ENCODE measurements at places on chromosomes 1 and 21.

DNA sequence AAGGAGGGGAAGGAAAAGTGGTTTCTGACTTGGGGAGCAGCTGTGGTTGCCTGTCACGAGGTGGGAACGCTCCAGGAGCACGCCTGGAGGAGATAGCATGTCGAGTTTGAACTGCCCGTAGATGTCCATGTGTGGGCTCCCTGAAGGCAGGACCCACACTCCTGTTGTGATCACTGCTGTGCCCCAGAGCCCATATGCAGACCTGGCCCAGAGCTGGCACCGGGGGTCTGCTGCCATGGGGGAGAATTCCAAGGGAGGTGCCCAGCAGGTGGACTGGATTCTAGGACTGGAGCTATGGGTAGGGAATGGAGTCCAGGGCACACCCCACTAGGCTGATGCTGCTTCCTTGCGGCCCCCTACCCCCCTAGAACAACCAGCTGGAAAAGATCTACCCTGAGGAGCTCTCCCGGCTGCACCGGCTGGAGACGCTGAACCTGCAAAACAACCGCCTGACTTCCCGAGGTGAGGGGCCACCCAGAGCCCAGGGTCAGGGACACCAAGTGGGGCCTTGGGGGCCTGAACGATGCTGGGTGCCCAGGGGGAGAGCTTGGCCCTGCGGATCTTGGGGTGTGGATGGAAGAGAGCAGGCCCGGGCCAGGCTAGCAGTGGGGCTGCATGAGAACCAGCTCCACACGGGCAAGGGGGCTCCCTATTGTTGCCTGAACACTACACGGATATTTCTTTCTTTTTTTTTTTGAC, 9.3 kb downstream of the PODN start:
- no peak for DNase-seq

DNA sequence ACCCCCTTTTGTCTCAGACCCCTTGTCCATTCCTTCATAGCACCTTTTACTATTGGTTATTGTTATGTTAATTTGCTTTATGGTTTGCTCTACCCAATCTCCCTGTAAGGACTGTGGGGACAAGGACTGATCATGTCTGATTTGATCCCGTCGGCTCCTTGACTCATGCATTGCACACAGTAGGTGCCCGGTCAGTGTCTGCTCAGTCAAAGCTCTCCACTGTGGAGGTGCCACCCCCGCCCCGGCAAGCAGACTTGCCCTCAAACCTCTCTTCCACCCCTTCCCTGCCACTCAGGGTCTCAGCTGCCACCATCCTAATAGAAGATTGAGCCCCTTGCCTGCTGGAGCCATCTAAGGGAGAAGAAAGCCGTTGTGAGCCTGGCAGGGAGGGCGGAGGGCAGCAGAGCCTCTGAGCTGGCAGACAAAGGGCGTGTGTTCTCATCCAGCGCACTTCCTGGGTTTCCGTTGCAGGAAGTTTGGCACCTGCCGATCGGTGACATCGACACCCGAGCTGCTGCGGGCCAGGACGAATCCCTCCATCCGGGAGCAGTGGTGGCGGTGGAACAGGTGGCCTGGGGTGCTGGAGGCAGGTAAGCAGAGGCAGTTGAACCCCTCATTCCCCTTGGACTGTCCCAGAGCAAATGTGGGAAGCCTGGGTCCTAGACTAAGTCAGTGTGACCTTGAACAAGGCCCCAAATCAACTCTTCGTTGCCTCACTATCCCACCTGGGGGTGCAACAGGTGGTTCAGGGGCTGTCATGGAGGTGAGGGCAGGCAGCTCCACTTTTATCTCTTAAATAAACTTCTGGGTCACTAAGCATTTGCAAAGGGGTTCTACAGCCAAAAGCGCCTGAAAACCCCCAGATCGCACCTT, 2.2 kb upstream of the FBLIM1 start:
- DNase-seq: no peak

- DNase-seq: no peak
These were observed 13.6 kb downstream of the ATP8B2 start for GRCh38 chr1:154338875-154339274.

DNA sequence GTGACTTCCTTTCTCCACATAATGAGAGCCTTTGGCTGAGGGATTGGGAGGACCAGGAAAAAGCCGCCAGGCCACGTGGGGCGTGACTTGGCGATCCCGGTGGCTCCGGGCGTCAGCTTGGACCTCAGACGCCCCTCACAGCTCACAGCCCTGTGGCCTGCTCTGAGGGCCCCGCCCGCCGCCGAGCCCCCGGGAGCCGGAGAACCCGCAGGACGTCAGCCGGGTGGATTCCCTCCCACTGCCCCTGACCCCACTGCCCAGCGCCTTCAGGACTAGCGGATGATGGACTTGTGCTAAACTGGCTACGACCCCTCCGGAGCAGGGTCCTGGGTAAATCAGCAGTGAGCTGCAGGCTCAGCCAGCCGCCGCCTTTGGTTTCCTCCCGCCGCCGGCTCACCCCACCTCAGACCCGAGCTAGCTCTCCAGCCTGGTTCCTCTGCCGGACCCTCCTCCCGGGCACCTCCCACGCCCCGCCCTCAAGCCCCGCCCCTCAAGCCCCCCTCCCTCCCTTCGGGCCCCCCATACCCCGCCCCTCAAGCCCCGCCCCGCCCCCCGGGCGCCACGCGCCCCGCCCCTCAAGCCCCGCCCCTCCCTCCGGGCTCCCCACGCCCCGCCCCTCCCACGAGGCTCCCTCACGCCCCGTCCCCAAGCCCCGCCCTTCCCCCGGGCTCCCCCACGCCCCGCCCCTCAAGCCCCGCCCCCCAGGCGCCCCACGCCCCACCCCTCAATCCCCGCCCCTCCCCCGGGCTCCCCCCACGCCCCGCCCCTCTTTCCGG, 10.0 kb upstream of the FAAP20 start:
- peak; percentile 99 for DNase-seq

GRCh38 chr1:111739925-111740765, 950 bp upstream of the INKA2 start:
- DNase-seq: peak; percentile 46

DNA sequence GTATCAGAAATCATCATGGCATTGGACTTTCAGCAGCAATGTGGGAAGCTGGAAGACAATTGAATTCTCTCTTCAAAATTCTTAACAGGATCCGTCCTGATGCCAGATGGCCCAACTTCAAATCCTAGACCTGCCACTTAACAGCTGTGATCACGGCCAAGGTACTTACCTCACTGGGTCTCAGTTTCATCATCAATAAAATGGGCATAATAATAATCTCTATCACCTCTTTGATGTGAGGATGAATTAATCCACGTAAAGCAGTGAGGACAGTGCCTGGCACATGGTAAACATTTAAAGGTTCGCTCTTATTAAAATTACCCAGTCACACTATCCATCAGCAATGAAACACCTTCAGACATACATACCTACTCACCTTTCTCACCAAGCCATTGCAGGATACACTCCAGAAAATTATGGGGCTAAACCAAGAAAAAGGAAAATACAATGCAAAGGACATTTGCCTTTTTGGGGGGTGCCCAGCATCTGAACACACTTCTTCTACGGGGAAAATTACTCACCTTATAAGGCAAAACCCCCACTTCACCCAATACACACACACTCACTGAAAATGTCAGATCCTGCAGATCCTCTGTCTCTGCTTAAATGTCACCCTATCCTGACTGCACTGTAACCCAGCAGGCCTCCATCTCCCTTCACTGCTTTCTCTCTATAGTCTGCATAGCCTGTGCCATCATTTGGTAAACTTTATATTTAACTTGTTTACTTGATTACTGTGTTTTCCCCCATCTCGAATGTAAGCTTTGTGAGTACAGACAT, 21.7 kb downstream of the GLIS1 start:
- no peak for DNase-seq

DNA sequence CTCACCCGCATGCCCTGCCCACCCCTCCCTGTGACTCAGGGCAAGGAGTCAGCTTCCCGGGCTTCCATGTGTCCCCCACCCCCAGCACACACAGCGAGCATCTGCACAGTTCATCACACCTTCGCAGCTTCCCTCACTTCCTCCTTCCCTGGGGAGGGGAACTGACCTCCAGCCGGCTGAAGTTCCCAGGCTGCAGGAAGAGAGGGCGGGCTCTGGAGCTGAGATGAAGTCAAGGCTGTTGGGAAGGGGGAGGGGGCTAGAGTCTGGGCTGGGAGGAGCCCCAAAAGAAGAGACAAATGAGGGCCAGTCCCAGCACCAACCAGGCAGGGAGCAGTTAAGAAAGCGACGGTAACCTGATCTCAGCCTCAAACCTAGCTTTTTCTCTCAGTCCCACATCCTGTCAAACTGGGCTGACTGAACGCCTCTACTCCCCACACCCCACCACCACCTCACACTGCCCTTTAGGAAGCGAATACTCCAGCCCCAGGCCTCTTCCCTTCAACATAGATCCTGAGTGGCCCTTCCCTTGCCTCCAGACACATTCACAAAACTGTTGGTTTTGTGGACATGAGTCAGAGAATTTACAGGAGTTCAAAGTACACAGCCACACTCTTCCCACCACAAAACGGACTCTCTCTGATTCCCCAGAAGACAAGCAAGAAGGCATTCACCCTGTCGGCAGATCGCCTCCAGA, 1.8 kb downstream of the RHOC start:
- peak; percentile 91 for DNase-seq

- no peak for DNase-seq
These were observed 100.5 kb upstream of the ZBTB40 start for GRCh38 chr1:22350924-22351767.

- DNase-seq: no peak
These were observed 2.4 kb upstream of the MFSD2A start for GRCh38 chr1:39952359-39953110.

- DNase-seq: no peak
These were observed 67.2 kb downstream of the RPAP2 start for GRCh38 chr1:92366040-92366395.

GRCh38 chr1:149927056-149927562, 494 bp downstream of the SF3B4 start:
- no peak for DNase-seq

All from GM20000 (cell line).